ENCODE measurements at places on chromosomes 4 and X.

GRCh38 chr4:98199247-98199646 lies 56.0 kb upstream of the STPG2 start:
- no peak for DNase-seq

- DNase-seq: no peak
These were observed 8.1 kb upstream of the STPG2 start for GRCh38 chr4:98151145-98151924.

DNA sequence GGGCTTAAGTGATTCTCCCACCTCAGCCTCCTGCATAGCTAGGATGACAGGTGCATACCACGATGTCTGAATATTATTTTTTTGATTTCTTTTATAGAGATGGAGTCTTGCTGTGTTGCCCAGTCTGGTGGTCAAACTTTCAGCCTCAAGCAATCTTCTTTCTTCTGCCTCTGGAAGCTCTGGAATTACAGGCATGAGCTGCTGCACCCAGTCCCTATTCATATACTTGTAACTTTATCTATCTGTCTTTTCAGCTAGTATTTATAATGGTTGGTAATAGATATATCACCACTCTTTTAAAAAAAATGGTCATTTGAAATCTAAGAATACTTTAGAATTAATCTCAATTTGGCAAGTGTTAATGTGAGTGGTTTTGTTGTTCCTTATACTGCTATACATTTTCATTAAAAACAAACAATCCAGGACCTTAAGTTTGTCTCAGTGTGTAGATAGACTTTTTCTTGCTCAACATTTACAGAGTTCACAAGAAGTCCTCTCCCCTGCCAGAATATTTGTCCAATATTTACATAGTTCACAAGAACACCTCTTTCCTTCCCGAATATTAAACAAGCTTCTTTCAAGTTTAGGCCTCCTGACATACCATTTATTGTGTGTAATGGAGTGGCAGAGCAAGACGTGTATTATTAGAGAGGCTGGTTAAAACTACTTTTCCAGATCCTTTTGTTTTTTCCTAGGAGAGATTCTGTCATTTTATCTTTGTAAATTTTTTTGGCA lies 1197.4 kb upstream of the ADGRL3 start:
- peak; percentile 1 for DNase-seq

DNA sequence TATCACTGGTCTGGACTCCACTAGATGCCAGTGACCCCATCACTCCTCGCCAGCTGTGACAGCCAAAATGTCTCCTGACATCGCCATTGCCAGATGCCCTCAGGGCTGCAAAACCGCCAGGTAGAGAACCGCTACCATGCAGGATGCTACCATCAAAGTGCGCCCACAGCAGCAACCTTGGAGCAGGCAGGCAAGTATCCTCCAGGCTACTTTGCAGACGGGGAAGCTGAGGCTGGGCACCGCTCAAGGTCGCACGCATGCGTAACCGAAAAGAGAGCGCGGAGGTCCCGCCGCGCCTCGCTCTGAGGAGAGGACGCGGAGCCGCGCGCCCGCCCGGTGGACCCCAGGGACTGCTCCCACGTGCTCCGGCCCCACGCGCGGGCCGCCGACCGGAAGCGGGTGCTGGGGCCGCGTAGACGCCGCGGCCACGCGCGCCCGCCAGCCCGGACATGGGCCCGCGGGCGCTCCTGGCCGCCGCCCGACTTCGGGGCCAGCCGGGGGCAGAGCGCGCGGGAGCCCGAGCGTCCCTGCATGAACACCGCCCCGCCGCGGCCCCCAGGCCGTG lies at the start of gene STS:
Gene STS (plus strand): TSS at position 300 of the 565 bp plus-strand sequence. CDS start 105,488 bp downstream, outside the sequence.
- no peak for DNase-seq

- no peak for DNase-seq
These were observed 107.4 kb upstream of the SLC4A4 start for GRCh38 chr4:71231129-71232055.

DNA sequence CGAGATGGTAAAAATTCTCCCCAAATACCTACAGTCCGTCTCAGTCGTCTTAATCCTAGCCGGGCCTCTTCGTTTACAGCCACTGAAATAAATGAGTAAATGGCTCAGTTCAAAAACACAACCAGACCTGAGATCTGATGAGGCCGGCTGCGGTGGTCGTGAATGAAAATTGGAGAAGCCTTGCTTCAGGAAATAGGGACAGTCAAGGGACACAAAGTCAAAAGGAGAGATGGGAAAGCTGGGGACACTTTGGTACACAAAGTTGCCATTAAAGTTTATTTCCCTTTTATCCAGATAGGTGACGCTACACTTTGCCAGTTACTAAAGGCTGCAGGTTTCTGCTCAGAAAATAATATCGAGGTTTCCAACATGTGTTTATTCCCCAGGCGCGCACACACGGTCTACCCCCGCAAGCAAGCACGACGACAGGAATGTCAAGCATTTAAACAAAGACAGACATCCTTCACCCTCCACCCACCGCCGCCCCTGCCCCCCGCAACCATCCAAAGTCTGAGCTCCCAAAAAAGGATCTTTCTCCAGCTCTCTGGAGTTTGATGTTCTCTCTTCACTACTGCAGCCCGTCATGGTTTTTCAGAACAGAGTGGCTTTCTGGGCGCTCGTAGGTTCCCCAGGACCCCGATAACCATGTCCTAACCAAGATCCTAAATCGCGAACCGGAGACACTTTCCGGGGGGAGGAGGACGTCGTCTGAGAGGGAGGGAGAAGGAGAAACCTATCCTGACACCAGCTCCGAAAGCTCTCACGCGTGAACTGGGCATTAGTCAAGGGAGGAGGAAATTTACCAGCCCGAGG lies 1.3 kb upstream of the PCDH7 start:
- no peak for DNase-seq

GRCh38 chr4:148574911-148575310 lies 132.7 kb upstream of the NR3C2 start:
- no peak for DNase-seq

DNA sequence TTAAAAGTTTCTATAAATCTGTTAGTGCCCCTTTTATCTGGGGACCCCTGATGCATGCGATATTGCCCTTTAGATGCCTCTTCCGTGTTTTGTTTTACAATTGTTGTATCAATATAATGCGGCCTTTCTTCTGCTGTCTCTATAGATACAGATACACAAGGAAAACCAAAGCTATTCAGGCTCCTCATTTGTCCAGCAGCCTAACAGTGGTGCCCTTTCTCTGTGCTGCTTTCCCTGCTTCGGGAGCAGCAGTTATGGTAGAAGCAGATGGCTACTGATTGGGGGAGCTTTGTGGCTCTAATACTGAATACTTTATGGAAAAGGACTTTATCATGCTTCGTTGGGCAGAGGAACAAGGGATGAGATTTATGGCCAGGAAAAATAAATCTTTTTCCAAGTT lies 10.6 kb upstream of the PRDM8 start:
- DNase-seq: no peak

DNA sequence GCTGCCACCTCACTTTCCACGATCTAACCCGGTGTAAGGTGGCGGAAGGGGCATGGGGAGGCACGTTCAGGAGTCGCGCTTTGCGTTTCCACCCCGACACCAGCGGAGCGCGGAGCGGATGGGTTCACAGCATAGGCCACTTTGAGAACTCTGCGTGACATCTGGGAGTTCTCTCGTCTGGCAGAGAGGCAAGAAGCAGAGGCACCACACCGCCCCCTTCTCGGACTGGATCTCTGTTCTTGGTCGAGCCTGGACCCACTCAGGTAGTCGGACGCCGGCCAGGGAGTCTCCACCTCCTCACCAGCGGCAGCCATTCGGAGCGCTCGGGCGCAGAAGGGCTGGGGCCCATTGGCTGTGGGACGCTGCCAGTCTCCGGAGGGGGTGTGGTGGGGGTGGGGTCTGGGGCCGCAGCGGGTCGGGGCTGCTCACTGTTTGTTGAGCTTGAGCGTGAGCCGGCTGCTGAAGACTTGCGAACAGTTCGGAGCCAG lies at the start of gene DACH2:
Gene DACH2 (plus strand): TSS at position 428 of the 488 bp plus-strand sequence.
- DNase-seq: peak; percentile 20

DNA sequence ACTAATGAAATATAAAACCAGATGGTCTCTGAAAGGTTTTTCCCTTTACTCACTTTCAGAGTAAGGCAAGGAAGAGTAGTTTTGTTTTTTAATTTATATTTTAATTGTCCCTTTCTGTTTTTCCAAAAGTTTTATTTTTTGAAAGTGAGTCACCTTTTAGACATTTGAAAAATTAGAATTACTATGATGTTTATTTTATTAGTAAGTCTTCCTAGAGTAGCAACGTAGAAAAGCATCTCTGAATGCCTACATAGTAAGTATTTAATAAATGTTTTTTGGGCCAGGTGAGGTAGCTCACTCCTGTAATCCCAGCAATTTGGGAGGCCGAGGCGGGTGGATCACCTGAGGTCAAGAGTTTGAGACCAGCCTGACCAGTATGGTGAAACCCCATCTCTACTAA lies 51.1 kb downstream of the TET2 start:
- DNase-seq: no peak

- DNase-seq: no peak
These were observed 78.8 kb upstream of the BANK1 start for GRCh38 chr4:101711590-101712260.

Measured in forelimb muscle (tissue), 1 donor.